ENCODE measurements at places on chromosomes 11 and 22.

- no peak for DNase-seq
Observed at GRCh38 chr11:102837156-102837555, 6.3 kb downstream of the MMP3 start.

DNA sequence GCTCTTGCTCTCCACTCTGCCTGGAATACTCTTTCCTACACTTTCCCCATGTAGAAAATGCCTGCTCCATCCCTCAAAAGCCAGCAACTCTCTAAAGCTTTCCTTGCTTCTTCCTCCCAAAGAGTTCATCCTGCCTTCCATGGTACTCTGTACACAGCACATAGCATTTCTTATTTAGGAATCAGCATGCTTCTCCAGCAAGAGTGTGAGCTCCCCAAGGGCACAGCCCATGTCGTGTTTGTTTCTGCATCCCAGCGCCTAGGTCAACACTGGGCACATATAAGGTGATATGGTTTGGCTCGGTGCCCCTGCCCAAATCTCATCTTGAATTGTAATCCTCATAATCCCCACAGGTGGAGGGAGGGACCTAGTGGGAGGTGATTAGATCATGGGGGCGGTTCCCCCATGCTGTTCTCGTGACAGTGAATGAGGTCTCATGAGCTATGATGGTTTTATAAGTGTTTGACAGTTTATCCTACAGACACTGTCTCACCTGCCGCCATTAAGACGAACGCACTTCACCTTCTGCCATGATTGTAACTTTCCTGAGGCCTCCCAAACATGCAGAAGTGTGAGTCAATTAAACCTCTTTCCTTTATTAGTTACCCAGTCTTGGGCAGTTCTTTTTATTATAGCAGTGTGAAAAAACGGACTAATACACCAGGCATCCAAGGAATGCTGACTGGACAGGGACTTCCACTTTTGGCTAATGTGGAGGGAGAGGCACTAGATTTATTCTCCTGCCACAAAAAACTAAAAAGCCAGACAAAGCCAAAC lies 8.2 kb downstream of the VPS37C start:
- no peak for DNase-seq

DNA sequence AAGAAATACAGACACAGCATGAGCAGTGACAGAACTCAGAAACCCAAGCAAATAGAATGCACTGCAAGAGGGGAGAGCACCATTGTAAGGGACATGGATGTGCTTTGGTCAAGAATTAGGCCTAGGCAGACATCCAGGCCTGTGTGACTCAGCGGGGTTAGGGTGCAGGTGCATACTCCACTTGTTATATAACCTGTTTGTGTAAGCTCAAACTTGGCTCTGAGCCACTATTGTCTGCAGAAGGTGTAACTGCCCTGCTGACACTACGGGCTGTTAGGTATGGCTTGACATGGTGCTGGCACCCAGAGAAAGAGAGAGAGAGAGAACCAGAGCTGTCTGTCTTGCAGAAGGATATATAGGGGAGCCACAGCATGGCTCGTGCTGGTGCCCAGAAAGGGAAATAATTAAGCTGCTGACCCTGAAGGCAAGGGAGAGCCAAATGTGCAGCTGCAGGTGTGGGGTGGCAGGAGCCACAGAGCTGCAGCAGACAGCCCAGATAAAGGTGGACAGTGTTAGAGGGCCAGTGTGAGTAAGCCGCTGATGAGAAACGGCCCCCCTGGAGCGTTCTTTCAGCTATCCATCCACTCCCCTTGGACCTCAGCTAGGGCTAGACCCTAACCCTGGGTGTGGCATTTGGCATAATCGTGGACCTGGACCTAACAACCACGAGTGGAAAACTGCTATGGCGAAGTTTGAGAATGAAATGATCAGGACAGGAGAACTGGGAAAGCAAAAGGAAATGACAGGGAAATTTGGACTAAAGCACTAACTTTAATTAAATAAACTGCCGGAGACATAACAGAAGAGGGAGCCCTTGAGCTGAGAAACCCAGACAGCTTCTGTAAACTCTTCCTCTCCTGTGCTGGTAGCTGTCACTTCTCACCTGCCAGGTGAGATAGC lies 253.0 kb upstream of the CCDC179 start:
- DNase-seq, result no peak

DNA sequence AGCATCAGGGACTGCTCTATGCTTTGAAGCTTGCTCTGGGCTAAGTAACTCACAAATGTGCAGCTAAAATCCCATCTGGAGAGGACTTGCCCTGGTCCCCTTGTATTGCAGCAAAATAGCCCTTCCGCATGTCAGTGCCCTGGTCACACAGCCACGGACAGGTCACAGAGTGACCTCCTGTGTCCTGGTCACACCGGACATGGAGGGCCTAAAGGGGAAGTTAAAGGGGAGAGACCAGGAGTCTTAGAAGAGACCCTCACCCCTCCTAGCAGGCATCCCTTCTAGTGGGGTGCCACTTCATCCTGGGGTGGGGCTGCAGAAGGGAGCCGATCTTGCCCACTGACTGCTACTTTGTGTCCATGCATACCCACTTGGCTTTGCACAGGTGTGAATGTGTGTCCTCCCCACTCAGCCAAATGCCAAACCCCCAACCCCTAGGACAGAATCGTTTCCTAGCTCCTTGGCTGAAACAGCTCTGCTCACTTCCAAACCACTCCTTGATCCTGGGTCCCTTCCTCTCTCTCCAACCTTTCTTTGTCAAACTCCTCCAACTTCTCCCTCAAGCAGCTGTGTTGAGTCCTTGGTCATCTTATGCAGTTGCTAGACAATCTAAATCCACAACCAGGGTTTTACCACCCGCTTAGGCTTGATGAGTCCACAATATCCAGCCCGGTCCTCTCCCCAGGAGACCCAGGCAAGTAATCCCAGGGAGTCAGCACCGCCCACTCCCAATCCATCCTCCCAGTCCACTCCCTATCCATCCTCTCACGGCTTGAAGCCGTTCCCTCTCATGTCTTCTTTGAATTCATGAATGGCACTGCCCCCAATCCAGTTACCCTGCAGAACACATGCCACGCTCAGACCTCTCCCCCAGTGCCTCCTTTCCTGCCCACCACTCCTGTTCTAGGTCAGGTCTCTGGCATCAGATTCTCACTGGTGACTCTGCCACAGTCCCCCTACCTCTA lies 3.3 kb upstream of the FXYD6 start:
- no peak for DNase-seq

- DNase-seq, result no peak
Observed at GRCh38 chr22:21640810-21641209, 1.3 kb upstream of the SDF2L1 start.
